ENCODE measurements at places on chromosomes 11 and 22.
A peak's percentile ranks its signal among the peaks of the same experiment; 100 is the strongest.

DNA sequence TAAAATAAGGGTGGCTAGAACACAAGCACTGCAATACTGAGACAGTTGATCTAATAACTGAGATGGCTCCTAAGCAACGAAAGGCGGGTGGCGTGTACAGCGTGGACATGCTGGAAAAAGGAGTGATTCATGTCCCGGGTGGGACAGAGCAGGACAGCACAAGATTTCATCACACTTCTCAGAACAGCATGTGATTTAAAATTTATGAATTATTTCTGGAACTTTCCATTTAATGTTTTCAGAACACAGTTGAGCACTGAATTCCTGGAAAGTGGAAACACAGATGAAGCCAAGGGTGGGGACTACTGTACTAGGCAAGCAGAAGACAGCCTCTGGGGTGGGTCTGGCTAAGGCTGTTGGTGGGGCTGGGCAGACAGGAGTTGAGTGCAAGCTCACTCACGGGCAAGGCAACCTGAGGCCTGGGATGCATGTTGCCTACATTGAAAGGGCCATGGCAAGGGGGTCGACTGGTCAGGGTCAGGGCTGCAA is 165.6 kb upstream of the DDI1 start:
- no peak for DNase-seq

DNA sequence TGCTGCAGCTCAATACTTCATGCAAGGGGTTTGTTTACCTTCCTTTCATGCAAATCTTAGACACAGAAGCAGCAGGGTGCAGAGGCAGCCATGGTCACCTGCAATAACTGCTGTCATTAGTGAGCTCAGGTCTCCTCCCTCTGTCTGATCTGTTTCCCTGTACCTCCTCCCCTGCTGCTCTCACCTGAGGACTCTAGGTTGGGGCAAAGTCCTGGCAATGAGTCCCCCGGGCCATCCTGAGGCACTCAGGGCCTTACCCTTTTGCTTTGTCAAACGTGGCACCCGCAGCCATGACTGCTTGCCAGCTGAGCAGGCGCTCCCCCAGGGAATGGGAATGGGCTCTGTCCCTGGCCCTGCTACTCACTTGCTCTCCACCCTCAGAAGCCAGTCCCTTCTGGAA is 3.9 kb downstream of the LRRC10B start:
- no peak for DNase-seq

GRCh38 chr11:67497656-67498291 is 7.4 kb downstream of the PITPNM1 start:
- no peak for DNase-seq

- no peak for DNase-seq
These were observed 9.4 kb upstream of the LAYN start for GRCh38 chr11:111531136-111531535.

GRCh38 chr22:48901324-48901723 is 926.3 kb downstream of the BRD1 start:
- no peak for DNase-seq

DNA sequence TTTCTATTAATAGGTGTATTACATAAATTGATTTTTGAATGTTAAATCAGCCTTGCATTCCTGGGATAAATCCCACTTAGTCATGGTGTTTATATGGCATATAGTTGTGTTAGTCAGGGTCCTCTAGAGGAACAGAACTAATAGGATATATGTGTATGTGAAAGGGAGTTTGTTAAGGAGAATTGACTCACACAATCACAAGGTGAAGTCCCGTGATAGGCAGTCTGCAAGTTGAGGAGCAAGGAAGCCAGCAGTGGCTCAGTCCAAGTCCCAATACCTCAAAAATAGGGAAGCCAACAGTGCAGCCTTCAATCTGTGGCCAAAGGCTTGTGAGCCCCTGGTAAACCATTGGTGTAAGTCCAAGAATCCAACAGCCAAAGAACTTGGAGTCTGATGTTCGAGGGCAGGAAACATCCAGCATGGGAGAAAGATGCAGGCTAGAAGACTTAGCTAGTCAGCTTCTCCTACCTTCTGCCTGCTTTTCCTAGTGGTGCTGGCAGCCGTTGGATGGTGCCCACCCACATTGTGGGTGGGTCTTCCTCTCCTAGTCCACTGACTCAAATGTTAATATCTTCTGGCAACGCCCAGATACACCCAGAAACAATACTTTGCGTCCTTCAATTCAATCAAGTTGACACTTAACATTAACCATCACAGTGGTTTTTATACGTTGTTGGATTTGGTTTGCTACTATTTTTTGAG is 12.9 kb downstream of the SFI1 start:
- DNase-seq = no peak

DNA sequence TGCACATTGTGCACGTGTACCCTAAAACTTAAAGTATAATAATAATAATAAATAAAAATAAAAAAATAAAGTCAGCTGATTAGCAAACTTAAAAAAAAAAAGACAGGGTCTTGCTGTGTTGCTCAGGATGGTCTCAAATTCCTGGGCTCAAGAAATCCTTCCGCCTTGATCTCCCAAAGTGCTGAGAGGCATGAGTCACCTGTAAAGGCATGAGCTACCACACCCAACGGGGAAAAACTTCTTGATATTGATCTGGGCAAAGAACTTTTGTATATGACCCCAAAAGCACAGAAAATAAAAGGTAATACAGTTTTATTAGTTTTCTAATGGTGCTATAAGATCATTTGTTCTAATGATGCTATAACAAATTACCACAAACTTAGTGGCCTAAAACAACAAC is 46.1 kb downstream of the ENTHD1 start:
- no peak for DNase-seq

- DNase-seq = no peak
These were observed 44.0 kb downstream of the FEZ1 start for GRCh38 chr11:125452125-125452470.

GRCh38 chr22:35539910-35540594 is 579 bp upstream of the RASD2 start:
- DNase-seq = peak; percentile 20

DNA sequence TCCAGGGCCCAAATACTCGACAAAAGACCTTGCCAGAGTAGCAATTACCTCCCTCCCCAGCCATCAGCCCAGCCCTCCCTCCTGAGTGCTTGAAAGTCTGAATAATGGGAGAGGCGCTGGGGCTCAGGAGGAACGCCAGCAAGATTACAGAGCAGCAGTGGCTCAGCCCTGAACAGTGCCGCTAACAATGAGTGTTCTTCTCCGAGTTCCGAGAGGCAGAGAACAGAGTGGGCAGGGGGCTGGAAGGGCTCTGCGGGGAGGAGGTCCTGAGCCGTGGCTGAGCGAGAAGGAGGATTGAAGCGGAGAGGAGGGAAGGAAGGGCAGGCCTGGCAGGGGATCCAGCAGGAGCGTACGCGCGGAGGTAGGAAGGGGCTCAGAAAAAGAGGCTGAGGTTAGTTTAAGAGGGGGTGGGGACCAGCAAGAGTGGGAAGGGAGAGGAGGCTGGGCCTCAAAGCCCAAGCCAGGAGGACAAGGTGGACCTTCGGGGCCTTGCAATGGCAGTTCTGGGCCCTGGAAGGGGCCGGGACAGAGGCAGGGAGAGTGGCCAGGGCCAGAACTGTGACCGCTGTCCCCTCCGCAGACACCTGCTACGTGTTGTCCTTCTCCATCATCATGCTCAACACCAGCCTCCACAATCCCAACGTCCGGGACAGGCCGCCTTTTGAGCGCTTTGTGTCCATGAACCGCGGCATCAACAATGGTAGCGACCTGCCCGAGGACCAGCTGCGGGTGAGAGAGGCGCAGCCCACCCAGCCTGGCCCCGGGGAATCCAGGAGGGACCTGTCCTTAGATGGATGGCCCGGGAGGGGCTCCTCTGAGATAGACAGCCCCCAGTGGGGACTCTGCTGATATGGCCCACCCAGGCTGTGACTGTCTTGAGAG is 20.6 kb downstream of the CYTH4 start:
- DNase-seq = no peak

DNA sequence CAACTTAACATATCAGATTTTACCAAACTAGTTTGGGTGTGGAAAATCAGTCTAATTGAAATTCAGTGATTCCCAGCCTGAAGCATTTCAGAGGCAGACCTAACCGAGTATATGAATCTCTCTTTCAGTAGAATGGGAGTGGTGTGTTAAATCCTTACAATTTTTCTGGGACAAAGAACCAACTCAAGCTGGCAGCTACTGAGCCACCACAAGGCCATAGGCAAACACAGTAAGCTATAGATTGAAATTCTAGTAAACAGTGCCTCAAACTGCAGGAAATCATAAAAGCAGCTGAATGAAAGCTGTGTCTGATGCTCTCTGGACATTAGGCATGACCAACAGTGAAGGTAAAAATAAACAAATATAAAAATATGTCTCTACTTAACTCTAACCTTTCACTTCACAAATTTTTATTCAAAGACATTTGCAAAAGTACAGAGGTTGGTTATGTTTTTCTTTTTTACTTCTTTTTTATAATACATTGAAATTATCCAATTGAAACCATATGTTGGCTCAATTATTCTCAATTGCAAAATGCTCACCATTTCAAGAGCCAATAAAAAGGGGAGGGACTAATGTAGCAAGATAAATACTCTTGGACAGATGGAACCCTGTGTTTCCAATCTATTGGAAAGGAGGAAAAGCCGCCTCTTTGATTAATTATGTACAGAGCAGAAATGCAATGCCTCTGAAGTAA is 35.8 kb upstream of the FIBIN start:
- DNase-seq = no peak

- DNase-seq = no peak
These were observed 10.6 kb downstream of the WNT7B start for GRCh38 chr22:45966320-45966894.

- no peak for DNase-seq
These were observed 408.0 kb downstream of the SHANK2 start for GRCh38 chr11:70844387-70844786.

DNA sequence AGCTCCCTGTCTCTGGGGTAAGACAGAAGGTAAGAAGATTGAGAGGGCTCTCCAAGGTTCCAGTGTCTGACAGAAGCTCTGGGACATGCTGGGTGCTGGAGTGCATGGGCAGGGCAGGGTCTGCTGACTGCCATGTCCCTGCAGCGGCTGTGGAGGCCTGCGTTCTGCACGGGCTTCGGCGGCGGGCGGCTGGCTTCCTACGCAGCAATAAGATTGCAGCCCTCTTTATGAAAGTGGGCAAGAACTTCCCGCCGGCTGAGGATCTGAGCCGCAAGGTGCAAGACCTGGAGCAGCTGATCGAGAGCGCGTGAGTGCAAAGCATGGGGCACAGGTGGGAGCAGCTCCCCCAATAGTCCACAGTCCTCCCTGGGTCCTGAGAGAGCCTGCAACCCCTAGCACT is 41.5 kb downstream of the SGSM1 start:
- DNase-seq = no peak

DNA sequence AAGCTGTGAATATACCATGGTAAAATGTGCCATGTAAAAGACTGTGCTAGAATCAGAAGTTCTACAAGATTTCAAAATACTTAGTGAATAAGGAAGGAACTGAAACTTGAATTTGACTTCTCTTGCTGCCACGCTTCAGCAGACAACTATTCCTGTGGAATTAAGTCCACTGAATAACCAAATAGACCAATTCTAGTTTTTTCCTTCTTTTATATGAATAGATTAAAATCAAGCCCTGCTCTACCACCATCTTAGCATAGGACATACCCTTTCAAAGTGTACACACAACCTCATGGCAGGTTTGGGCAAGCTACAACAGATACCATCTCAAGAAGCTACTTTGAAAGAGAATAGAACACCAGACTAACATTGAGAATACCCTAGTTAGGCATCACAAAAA is 23.4 kb upstream of the CLNS1A start:
- DNase-seq = no peak

- no peak for DNase-seq
These were observed 5.8 kb upstream of the LRP5 start for GRCh38 chr11:68306636-68307035.

- DNase-seq = no peak
These were observed 463.7 kb downstream of the TMEM135 start for GRCh38 chr11:87501388-87501787.

GRCh38 chr22:22770280-22770871 is 117.2 kb upstream of the IGLL5 start:
- no peak for DNase-seq

DNA sequence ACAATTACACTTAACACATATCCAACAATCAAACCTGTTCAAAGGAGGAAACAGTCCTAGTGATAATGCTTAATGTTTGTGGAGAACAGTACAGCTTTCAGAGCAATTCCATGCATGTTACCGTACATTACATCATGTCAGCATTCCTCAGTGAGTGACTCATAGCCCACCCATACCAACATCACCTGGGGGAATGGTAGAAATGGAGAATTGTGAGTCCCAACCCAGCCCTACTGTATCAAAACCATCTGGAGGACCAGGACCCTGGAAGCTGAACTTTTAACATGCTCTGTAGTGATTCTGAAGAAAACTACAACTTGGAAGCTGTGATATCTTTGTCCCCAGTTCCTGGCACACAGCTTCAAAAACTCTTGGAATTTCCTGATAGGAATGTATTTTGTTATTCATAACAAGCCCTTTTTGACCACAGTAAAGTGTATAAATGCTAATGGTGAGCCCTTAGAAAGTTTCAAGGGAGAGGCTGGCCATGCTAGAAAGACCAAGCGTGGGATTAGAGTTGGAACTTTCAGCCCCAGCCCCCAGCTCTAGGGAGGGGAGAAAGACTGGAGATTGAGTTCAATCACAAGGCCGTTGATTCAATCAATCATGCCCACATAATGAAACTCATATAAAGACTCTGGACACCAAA is 301.1 kb downstream of the BUD13 start:
- DNase-seq = no peak

GRCh38 chr11:15775015-15775541 is 581.3 kb downstream of the SOX6 start:
- no peak for DNase-seq

DNA sequence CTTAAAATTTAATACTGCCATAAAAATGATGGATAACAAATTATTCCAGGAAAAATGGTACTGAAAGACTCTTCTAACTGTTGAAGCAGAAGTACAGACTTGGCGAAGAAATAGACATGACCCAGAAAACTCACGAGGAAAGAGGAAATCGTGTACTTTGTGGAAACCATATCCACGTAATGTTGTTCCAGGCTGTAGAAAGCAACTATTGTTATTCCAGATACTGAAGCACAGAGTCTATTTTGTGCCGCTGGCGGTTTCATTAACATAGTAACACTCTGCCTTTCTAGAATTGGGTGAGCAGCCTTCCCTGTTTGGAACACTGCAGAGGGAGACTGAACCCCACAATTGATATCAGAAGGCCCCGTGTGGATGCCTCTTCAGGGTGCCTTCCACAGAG is 310.6 kb downstream of the TBC1D22A start:
- DNase-seq = no peak

DNA sequence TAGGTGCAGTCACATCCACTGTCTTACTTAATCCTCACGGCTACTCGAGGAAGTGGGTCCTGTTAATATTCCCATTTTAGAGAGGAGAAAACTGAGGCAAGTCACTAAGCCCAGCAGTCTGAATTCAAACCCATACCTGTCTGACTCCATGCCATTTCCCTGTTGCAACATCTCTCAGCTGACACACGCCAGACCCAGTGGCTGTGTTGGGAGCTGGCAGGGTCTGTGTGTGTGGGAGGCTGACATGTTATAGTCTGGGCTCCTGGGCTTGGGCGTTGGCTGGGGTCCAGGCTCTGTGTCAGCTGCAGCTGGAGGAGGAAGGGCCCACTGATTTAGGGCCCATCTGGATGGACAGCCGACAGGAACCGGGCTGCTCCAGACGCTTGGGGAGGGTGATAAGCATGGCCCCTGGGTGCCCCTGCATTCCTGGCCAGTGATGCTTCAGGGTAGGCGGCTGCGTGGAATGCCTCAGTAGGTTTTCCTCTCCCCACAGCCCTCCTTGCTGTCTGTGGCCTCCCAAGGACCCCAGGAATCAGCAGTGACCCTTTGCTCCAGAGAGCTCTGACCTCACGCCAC is 562.5 kb downstream of the MN1 start:
- no peak for DNase-seq

GRCh38 chr11:132855516-132855915 is 676.8 kb downstream of the OPCML start:
- no peak for DNase-seq

GRCh38 chr11:10926801-10927211 is 69.0 kb upstream of the ZBED5 start:
- no peak for DNase-seq

All from T-helper 1 cell (primary cell).